ENCODE measurements at places on chromosomes 11 and 22. TPM values are rescaled to one million over a fixed set of nuclear protein-coding genes. Genes with fewer than 3 reads are reported as not detected.

- DNase-seq: no peak
Observed at GRCh38 chr11:15858881-15859280, 497.5 kb downstream of the SOX6 start.

DNA sequence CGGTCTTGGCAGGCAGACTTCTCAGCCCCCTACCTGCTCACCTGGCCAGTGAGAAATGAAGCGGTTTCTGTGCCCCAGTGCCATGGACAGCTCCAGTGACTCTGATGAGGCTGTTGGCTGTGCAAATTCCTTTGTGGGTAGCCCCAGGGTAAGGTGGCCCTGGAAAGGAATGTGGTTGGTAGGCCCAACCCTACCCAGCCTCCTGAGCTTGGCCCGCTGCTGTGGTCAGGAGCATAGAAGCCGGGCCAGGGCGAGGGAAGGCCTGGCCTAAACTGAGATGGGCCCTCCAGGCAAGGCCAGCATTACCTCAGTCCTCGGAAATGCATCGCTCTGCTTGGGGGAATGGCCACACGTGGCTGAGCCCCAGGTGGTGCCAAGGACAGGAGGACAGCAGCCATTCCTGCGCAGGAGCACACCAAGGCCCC, 16.9 kb downstream of the DAGLA start:
- no peak for DNase-seq

FBXO3 gene
- 23.5 TPM for total RNA-seq

MMP3 gene
- total RNA-seq: not detected

DAGLA gene
- 5.5 TPM for total RNA-seq

DNA sequence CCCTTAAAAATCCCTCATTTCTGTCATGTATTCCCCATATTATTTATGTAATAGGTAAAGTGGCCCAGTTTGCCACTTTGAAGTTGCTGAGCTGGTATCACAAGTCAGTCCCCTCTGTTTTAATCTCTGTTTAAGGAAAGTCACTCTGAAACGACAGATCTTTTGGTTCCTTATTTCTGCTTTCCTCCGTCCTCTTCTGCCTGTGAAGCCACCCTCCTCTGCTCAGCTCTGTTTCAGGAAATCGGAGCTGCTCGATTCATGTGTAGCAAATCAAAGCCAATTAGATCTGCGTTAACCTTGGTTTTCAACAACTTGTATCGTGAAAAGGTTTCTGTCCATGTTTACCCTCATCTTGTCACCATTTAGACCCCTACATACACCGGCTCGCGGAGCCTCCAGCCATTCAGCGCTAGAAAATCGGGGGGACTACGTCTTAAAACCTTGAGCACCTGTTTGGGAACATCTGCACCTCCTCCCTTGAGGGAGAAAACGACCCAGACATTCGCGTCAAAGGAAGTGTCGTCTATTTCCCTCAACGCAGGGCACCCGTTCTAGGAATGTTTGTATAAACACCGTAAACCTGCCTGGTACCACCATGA, 576 bp upstream of the SC5D start:
- no peak for DNase-seq

SNX32 gene
- total RNA-seq: 1.2 TPM

GRCh38 chr11:116975661-116976060, 122.6 kb downstream of the SIK3 start:
- DNase-seq: no peak

DNA sequence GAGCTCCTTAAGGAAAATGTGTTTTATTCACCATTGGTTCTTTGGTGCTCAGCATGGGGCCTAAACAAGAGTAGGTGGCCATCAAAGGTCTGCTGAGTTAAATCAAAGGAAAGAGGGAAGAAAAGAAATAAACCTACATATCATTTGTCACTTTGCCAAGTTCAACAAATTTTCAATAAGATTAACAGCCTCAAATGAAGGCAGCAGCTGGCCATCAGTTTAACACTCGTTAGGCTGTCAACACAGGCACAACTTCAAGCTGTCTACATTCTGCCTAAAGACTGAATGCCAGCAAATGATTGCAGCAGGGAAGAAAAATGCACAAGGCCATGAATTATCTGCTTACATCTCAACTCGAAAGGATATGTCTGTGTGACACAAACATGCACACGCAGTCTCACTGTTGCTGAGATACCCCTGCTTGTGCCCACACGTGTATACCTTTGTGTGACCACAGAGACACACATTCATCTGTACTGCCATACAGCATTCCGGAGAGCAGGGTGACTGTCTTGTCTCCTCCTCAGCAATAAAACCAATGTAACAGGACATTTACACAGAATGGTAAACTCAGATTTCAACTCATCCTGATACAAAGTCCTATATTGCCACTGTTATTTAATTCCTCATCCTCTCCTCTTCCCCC, 40.1 kb downstream of the TRIM66 start:
- no peak for DNase-seq

GRCh38 chr22:22033803-22034468, 51.3 kb upstream of the TOP3B start:
- no peak for DNase-seq

TRPM5 gene
- not detected for total RNA-seq

TCF20 gene
- total RNA-seq: 37.6 TPM

DNA sequence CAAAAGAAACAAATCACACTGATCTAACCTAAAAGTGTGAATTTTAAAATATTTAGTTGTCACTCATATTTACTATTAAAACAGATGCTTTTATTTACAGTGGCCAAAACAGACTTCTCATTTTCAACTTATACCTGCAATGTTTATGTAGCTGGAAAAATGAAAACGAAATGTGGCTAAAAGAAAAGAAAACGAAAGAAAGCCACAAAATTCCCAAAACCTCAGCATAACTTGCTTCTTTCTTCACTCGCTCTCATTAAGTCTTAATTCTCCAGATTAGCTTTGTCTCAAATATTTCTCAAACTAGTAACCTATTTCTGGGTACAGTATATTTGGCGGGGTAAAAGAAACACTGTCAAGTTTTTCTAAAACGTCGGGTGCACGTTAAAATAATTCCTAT, 693 bp downstream of the CSTF3 start:
- no peak for DNase-seq

GRCh38 chr22:32776802-32777201, 24.7 kb upstream of the TIMP3 start:
- no peak for DNase-seq

- no peak for DNase-seq
Observed at GRCh38 chr11:123640677-123641494, 13.5 kb downstream of the SCN3B start.

MS4A1 gene
- total RNA-seq: not detected

ART1 gene
- total RNA-seq: not detected

ACTN3 gene
- total RNA-seq: not detected

- DNase-seq: no peak
Observed at GRCh38 chr11:18849406-18849805, 57.8 kb upstream of the PTPN5 start.

GRCh38 chr11:112241486-112241885, 15.3 kb downstream of the PTS start:
- DNase-seq: peak; percentile 97

DNA sequence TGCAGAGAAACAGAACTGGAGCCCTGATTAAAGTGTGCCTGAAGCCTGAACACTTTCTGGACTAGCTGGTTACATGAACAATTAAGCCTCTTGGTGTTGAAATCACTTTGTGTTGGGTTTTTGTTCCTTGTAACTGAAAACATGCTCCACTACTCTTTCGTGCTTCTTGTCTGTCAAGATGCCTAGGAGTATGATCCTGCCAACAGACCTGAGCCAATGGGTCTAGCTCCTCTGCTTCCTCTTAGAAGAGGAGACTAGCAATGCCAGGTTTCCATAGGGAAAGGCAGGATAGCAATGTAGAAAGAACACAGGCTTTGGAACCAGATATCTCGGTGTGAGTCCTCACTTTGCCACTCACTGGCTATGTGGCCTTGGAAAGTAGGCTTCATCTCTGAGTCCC, 40.3 kb downstream of the IRAG1 start:
- no peak for DNase-seq

DNA sequence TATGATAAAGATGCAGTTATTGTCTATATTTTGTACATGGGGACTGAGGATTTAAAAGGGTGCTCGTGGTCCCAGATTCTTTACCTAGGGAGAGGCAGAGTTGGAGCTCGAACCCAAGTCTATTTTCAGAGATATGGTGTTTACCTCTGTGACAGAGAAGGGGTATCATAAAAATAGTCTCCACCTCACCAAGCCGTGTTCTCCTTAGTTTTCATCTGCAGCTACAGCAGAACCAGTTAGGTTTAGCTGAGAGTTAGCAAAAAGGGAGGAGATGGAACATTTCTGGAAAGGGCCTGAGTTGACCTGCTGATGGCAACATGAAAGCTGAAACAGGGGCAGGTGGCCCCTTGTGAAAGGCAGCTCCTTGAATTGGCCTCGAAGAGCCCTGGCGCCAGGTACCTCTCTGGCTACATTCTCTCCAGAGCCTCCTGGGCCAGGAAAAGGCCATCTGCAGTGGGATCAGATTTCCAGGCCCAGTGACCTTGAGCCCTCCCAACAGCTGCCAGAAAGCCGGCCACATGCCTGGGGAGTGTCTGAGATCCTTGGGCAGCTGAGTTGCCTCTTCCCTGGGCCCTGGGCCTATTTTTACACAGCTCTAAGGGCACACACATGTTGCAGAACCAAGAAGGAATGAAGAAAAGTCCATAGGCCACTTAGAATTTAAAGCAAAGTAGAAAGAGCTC, 136.6 kb downstream of the NAV2 start:
- no peak for DNase-seq

AP2A2 gene
- total RNA-seq: 105 TPM

DNA sequence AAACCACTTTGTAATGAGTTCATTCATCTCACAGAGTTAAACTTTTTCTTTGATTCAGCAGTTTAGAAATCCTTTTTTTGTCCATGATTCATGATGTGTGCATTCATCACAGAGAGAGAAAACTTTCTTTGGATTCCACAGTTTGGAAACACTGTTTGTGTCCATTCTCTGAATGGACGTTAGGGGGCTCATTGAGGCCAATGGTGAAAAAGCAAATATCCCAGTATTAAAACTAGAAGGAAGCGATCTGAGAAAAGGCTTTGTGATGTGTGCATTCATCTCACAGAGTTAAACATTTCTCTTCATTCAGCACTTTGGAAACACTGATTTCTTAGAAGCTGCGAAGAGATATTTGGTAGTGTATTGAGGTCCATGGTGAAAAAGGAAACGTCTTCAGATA, 155.6 kb upstream of the TRIM48 start:
- no peak for DNase-seq

- no peak for DNase-seq
Observed at GRCh38 chr11:78351979-78352841, 65.4 kb downstream of the GAB2 start.

DNA sequence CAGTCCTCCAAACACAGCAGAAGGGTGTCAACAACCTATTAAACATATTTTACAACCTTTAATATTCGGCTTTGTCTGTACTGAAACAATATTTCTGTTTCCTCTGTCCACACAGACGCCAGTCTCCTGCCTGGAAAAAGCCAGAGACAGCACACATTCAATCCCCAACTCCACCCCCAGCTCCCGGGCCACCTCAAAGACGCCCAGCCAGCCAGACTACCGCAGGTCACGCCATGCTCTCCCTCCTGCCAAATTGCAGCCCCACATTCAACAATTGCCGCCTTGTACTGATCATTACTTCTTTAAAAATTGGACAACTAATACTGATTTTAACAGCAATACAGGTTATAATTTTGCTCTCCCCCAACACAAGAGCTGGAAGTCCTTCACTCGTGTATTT, 1.2 kb downstream of the SERGEF start:
- no peak for DNase-seq

DNA sequence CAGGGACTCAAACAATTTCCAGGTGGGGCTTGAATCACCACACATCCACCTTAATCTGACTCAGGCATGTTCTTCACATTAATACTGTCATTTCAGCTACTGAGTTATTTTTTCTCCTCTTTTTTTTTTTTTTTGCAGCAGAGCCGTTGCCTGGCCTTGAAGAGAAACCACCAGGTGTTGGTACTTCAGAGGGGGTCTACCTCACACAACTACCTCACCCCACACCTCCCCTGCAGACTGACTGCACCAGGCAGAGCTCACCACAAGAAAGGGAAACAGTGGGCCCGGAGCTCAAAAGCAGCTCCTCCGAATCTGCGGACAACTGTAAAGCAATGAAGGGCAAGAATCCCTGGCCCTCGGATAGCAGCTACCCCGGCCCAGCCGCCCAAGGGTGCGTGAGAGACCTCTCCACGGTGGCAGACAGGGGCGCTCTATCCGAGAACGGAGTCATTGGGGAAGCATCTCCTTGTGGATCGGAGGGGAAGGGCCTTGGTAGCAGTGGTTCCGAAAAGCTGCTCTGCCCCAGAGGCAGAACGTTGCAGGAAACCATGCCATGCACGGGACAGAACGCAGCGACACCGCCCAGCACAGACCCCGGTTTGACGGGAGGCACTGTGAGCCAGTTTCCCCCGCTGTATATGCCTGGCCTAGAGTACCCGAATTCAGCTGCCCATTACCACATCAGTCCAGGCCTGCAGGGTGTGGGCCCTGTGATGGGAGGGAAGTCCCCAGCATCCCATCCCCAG, 15.1 kb upstream of the SLC25A18 start:
- no peak for DNase-seq

NRXN2 gene
- 0.17 TPM for total RNA-seq

GRCh38 chr11:70688142-70688541, 289.8 kb downstream of the CTTN start:
- no peak for DNase-seq

BRSK2 gene
- total RNA-seq: 7.1 TPM

CENATAC gene
- total RNA-seq: 15.6 TPM

DNA sequence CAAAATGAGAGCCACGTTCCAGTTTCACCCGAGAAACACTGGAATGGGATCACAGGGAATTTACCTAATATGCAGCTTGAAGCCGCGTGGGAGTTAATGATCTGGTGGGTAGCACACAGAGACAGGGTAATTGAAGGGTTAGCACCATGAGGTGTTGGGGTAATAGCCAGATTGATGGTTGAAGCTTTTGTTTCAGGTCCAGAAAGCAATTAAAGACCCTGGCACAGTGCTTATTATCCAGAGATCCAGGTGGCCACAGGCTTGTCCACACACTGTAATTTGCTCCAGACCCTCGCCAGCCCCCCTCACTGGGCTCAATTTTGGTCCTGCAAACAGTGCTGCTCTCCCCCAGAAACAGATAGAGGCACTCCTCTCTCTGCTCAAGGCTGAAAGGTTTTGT, 282.5 kb upstream of the ISX start:
- DNase-seq: no peak

Measured in astrocyte (in vitro differentiated cells and primary cell).